ENCODE measurements at places on chromosomes 2 and 18. TPM values are rescaled to one million over a fixed set of nuclear protein-coding genes. Genes with fewer than 3 reads are reported as not detected.

APOB gene
- polyA plus RNA-seq = 0.06 TPM

KCNIP3 gene
- polyA plus RNA-seq = 5.8 TPM

ACMSD gene
- 0.34 TPM for polyA plus RNA-seq

STPG4 gene
- polyA plus RNA-seq = not detected

FBXO36 gene
- 2.1 TPM for polyA plus RNA-seq

RPS27A gene
- 1,898 TPM for polyA plus RNA-seq

ZC3H6 gene
- polyA plus RNA-seq = 7.1 TPM

POTEC gene
- polyA plus RNA-seq = not detected

TMEM247 gene
- not detected for polyA plus RNA-seq

SLC4A3 gene
- 12.8 TPM for polyA plus RNA-seq

GALNT13 gene
- 0.32 TPM for polyA plus RNA-seq

HOXD8 gene
- 45.0 TPM for polyA plus RNA-seq

AKAIN1 gene
- polyA plus RNA-seq = not detected

UGT1A9 gene
- not detected for polyA plus RNA-seq

UGT1A3 gene
- polyA plus RNA-seq = not detected

UGT1A8 gene
- polyA plus RNA-seq = not detected

GLI2 gene
- 10.8 TPM for polyA plus RNA-seq

CHCHD5 gene
- 35.4 TPM for polyA plus RNA-seq

CDKL4 gene
- polyA plus RNA-seq = 0.32 TPM

MSGN1 gene
- polyA plus RNA-seq = 3.1 TPM

DNAJC5G gene
- polyA plus RNA-seq = 0.34 TPM

IL1F10 gene
- not detected for polyA plus RNA-seq

All from hindlimb muscle (tissue), 1 donor.